ENCODE measurements at places on chromosomes 16 and 17. TPM values are rescaled to one million over a fixed set of nuclear protein-coding genes. Genes with fewer than 3 reads are reported as not detected.

The TMEM97 gene
- 56.9 TPM for polyA plus RNA-seq

The CNGB1 gene
- polyA plus RNA-seq, result not detected

The C1QL1 gene
- polyA plus RNA-seq, result 1.7 TPM

The C16orf54 gene
- 0.28 TPM for polyA plus RNA-seq

The FUS gene
- polyA plus RNA-seq, result 627 TPM

The MPV17L gene
- 8.8 TPM for polyA plus RNA-seq

The SCNN1G gene
- 43.7 TPM for polyA plus RNA-seq

The CRYBA1 gene
- polyA plus RNA-seq, result not detected

The NOXO1 gene
- polyA plus RNA-seq, result 0.37 TPM

The KCNAB3 gene
- polyA plus RNA-seq, result 9.2 TPM

The HBA2 gene
- 948 TPM for polyA plus RNA-seq

The ZFPM1 gene
- 1.8 TPM for polyA plus RNA-seq

The SPATA22 gene
- 0.28 TPM for polyA plus RNA-seq

The RHBDL1 gene
- polyA plus RNA-seq, result 1.5 TPM

The PRCD gene
- polyA plus RNA-seq, result 2.2 TPM

The KPNA2 gene
- 131 TPM for polyA plus RNA-seq

The C17orf67 gene
- polyA plus RNA-seq, result 1.2 TPM

The HIGD1B gene
- polyA plus RNA-seq, result 2.0 TPM

The CDRT4 gene
- polyA plus RNA-seq, result 2.3 TPM

The NAA38 gene
- 85.9 TPM for polyA plus RNA-seq

The P2RX5 gene
- 1.2 TPM for polyA plus RNA-seq

The CCDC40 gene
- 15.6 TPM for polyA plus RNA-seq

The TMC7 gene
- 1.7 TPM for polyA plus RNA-seq

The MYCBPAP gene
- polyA plus RNA-seq, result 2.4 TPM

The HS3ST3B1 gene
- 25.7 TPM for polyA plus RNA-seq

The TSNAXIP1 gene
- polyA plus RNA-seq, result 7.6 TPM

The MYH13 gene
- 0.14 TPM for polyA plus RNA-seq

The CFAP97D1 gene
- 0.19 TPM for polyA plus RNA-seq

The IRF8 gene
- polyA plus RNA-seq, result 5.7 TPM

The ADAD2 gene
- 0.44 TPM for polyA plus RNA-seq

The ARL5C gene
- 0.14 TPM for polyA plus RNA-seq

The TMEM98 gene
- 214 TPM for polyA plus RNA-seq

The HOXB9 gene
- polyA plus RNA-seq, result 51.5 TPM

The CTRB1 gene
- not detected for polyA plus RNA-seq

The LRRC37A gene
- 2.4 TPM for polyA plus RNA-seq

The SLFN11 gene
- polyA plus RNA-seq, result 10.5 TPM

The ZNF423 gene
- polyA plus RNA-seq, result 26.2 TPM

The RPAIN gene
- 64.7 TPM for polyA plus RNA-seq

The TRAF7 gene
- 60.4 TPM for polyA plus RNA-seq

The SCN4A gene
- polyA plus RNA-seq, result 0.85 TPM

The CARD14 gene
- polyA plus RNA-seq, result 0.83 TPM

The PROCA1 gene
- polyA plus RNA-seq, result 5.2 TPM

The CCL3 gene
- polyA plus RNA-seq, result 2.4 TPM

The TMEM114 gene
- not detected for polyA plus RNA-seq

The PRPSAP1 gene
- polyA plus RNA-seq, result 81.1 TPM

The PCGF2 gene
- polyA plus RNA-seq, result 70.4 TPM

The FOXJ1 gene
- 15.0 TPM for polyA plus RNA-seq

Measured in right renal cortex interstitium (tissue), 3 donors.